ENCODE measurements at places on chromosomes 11 and 22. TPM values are rescaled to one million over a fixed set of nuclear protein-coding genes. Genes with fewer than 3 reads are reported as not detected.

DNA sequence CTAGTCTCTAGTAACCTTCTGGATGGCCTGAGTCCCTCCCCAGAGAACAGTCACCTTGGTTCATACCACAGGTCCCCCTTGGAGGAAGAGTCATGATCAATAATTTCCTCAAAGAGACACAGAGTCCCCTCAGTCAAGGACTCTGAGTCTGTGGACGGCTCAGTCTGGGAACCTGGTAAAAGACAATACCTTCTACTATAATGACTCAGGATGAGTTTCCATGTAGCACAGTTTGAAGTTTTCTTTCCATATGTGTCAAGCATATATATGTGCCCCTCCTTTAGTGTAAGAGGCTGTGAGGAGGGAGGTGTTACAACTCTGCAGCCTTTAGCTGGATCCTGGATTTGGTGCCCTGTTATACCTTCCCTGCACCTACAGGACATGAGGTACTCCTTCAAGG is 54.4 kb upstream of the TSKU start:
- DNase-seq: no peak

DNA sequence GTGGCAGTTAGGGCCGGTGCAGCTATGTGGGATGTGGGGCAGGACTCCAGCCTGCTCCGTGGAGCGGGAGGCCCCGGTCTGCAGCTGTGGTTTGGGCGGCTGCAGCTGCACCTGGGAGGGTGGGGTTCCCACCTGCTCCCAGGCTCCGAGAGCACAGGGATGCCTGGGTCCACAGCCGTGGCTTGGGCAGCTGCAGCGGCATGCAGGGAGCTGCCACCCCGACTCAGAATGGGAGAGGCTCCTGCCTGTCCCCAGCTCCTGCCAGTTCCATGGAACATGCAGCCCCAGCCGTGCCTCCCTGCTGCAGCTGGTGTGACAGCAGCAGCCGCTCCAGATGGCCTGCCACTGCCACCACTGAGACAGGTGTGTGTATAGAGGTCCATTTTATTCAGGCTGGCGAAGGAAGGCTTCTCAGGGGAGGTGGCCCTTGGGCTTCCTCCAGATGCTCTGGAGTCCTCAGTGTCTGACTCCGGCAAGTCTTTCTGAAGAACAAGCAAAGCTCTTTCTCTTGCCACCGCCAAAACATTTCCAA is 21.8 kb upstream of the UPK3A start:
- no peak for DNase-seq

Gene CALCB
- 0.22 TPM for total RNA-seq

Gene TRIM48
- total RNA-seq: not detected

DNA sequence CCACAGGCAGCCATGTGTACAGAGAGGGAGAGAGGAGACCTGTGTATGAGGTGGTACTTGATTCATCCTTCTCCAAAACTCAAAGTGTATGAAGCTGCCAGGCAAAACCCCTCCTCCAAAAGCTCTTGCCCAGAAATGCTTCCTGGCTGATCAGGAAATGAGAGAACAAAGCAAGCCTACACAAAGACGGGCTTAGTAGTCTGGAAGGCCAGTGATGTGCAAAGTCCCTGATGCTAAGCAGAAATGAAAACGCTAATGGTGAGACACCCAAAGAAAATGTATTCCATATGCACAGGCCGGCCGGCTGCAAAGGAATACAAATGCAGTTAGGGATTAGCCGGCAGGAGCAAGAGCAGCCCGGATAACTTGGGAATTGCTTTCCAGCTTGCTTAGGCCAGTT is 234.9 kb upstream of the CADM1 start:
- no peak for DNase-seq

DNA sequence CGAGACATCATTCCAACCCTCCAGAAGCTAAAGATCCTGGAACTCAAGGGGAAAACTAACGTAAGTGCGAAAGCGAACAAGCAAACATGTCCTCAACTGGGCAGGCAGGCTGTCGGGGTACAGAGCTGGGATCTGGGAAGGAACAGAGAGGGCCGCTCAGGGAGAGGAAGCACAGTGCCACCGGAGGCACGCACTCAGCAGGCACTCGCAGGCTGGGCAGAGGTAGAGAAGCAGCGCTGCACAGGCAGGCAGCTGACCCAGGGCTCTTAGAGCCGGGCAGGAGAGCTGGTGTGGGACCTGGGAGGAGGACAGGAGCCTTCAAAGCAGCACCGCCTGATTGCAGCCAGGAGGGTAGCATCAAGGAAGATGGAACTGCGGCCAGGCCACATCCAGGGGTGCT is 62.2 kb downstream of the MICAL3 start:
- DNase-seq: no peak

DNA sequence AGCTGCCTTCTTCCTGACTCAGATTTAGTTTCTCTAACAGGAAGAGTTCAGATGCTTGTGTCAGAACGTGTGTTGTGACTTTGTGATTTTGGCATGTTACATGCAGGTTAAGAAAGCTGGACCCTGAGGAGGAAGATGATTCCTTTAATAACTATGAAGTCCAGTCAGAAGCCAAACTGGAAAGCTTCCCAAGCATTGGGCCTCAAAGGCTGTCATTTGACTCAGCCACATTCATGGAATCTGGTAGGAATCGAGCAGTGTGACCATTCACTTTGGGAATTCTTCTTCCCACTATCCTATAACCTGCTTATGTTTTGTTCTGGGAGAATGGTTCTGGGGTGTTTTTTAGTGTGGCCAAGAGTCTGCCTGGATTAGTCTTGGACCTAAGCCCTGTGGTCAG is 48.0 kb downstream of the CABIN1 start:
- no peak for DNase-seq

GRCh38 chr11:132357811-132358572 is 987.6 kb downstream of the NTM start:
- DNase-seq: no peak

DNA sequence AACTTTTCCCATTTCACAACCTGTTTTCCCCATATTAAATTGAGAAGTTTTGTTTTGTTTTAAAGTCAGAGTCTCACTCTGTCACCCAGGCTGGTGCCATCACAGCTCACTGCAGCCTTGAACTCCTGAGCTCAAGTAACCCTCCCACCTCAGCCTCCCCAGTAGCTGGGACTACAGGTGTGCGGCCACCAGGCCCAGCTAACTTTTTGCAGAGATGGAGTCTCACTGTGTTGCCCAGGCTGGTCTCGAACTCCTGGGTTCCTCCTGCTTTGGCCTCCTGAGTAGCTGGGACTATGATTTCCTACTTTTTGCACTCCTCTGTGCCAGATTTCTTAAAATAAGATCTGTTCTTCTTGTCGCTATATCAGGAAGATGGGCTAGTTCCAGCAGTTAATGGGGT is 44.9 kb downstream of the GNB1L start:
- DNase-seq: no peak

DNA sequence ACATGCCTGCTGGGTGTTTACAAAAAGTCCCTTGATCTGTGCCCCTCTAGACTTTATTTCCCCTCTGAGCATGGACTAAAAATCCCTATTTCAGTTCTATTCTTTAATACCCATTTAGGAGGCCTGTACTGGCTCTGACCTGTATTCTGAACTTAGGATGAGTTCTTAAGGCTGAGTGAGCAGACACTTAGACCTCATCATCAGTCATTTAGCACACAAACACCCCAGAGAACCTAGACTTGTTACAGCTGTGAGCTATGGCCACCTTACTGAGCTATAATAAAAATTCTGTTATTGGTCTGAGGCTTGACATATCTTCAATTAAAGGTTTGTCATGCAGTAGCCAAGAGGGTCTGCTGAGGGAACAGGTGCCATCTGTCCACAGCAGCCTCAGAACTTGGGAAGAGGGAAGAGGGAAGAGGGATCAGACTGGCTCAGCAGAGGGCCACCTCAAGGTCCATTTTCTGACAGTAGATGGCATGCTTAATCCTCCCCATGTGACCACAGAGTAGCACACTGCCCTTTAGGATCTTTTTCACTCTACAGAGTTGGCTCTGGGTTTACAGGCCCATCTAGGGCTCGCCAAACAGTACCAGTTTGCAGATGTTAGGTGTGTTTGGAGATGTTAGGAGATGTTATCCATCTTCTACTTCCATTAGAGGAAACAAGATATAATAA is 30.2 kb upstream of the RRM1 start:
- DNase-seq: no peak

DNA sequence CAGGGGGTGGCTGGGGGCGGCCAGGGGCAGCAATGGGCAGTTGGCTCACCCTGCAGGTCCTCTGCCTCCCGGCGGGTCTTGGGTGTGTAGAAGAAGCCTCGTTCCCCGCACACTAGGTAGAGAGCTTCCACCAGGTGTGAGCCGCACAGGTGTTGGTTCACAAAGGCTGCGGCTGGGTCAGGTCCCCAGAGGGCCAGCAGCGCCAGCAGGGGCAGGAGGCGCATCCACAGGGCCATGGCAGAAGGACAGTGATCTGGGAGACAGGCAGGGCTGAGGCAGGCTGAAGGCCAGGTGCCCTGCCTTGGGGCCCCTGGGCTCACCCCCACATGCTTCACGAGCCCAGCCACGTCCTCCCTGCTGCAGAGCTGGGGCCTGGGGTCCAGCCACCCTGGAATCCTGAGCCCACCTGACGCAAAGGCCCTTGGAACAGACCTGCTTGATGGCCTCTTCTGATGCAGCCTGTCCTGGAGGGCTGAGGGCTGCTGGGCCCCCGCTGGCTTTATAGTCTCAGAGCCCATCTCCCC is at the start of gene INS:
Gene INS, minus strand, starts transcription at position 474 of the 524 bp plus-strand sequence. Its CDS starts 238 bp downstream, at position 236.
- DNase-seq: no peak

- peak; percentile 51 for DNase-seq
Observed at GRCh38 chr22:21766691-21767462, 31.3 kb upstream of the YPEL1 start.

Gene TSPAN18
- total RNA-seq: 6.1 TPM

GRCh38 chr11:3018596-3018995 is 26.5 kb upstream of the NAP1L4 start:
- no peak for DNase-seq

DNA sequence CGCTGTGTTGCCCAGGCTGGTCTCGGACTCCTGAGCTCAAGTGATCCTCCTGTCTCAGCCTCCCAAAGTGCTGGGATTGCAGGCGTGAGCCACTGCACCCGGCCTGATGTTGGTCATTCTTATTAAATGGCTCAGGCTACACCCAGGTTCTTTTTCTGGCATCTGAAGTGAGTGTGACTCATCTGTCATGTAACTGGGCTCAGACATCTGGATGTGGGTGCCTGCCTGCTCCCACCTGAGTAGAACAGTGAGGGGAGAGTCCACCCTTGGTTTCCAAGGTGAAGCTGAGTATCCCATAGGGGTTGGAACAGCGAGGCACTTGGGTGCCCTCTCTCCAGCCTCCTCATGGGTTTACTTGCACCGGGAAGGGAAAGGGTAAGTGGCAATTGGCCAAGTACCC is 36.7 kb upstream of the EIF3D start:
- DNase-seq: no peak

- no peak for DNase-seq
Observed at GRCh38 chr11:19382131-19382611, 141.4 kb upstream of the E2F8 start.

Gene OR10G7
- not detected for total RNA-seq

Gene APOL1
- total RNA-seq: 5.3 TPM

DNA sequence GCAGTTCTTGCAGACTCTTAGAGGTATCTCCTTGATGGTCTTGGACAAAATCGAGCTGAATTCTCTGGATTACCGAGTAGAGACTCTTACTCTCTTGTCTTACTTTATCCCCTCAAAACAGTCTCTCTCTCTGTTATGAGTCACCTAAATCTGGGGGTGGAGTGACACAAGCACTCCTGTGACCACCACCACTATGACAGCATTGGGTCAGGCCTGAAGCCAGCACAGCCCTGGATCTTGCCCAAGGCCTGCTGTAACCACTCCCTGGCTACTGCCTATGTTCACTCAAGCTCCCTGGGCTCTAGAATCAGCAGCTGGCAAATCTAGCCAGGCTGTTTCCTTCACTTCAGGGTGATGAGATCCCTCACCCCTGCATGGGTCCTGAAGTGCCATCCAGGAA is 662.5 kb downstream of the LUZP2 start:
- no peak for DNase-seq

Gene SLC5A4
- not detected for total RNA-seq

GRCh38 chr22:44627521-44628139 is 74.4 kb upstream of the PRR5 start:
- DNase-seq: no peak

DNA sequence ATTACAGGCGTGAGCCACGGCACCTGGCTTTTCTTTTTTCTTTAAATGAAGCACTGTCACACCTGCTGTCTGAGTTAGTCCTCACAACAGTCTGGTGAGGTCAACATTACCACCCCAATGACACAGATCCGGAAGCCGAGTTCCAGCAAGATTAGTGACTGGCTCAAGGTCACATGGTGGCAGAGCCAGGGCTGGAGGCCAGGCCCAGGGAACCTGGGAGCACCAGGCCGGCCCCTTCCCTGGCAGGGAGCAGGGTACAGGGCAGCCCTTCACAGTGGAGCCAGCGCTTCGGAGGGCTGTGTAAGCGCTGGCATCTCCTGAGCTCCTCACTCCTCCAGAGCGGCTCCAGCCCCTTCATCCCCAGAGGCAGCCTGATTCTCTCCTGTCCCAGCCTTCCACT is 118.7 kb downstream of the ST3GAL4 start:
- DNase-seq: no peak

DNA sequence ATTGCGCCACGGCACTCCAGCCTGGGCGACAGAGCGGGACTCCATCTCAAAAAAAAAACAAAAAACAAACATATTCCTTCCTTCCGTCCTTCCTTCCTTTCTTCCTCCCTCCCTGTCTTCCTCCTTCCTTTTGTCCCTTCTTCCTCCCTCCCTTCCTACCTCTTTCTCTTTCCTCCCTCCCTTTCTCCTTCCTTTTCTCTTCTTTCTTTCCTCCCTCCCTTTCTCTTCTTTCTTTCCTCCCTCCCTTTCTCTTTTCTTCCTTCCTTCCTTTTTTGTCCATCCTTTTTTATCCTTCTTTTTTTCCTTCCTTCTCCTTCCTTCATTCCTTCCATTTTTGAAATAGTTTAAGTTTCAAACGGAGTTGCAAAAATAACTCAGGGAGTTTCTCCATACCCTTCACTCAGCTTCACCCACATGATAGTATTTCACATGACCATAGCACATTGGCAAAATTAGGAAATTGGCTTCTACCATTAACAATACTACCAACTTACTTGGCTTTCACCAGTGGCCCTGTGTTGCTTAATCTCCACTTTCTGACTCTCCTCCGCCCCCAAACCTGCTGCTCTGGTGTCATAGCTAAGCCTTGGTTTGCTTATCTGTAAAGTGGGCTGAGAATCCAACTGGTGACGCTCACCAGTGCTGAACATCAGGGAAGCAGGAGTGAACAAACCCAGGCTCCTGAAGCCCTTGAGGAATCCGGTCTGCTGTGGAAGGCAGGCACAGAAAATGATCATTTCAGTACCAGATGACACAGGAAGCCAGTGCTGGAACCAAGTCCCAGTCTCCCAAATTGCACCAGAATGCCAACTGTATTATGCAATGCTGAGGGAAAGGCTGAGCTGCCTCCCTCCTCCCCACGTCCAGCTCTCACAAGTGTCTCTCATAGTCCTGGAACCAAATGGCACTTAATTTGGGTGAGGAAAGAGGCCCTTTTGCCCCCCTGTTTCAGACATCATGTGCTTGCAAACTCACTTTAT is 17.2 kb upstream of the CRYBB3 start:
- DNase-seq: no peak

DNA sequence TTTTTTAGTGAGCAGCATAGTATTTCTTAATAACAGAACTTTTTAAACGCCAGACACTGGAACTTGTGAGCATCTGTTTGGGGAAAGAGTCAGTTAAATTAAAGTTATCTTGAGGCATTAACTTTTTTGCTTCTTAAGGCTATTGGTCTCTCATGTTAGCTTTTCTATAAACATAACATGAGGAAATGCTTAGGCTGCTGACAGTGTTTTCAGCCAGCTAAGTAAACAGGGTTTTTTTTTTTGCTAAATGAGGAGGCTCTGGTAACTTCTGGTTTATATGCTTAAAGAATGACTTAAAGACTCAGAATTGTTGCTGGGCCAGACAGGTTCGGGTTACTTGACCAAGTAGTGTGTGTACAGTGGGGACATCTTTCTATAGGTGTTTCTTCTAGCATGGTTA is 95.8 kb upstream of the ALKBH3 start:
- DNase-seq: no peak

Gene CD6
- 793 TPM for total RNA-seq

Gene IFITM10
- total RNA-seq: 1.1 TPM

All from CD8-positive, alpha-beta T cell (primary cell).